ENCODE measurements at places on chromosomes 12 and 14.
A peak's percentile ranks its signal among the peaks of the same experiment; 100 is the strongest.

- DNase-seq, result peak; percentile 6
Observed at GRCh38 chr14:44108601-44109000, 398.5 kb downstream of the FSCB start.

GRCh38 chr12:45671254-45671653, 58.3 kb upstream of the ARID2 start:
- peak; percentile 67 for DNase-seq

DNA sequence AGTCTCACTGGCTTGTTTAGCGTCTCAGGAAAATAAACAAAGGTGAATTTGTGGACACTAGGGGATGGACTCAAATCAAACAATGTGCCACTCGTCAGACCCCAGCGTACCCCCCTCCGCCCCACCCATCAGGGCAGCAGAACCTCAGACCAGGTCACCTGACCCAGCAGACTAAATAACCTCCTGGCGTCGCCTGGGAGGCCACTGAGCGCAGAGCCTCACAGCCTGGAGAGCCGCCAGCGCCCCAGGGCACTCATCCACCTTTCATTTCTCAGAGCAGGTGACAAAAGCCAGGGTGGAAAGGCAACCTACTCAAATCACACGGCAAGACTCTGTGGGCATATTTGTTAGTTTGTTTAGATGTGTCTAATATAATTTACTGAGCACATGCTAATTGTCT, 100.9 kb downstream of the DICER1 start:
- no peak for DNase-seq

- DNase-seq, result no peak
Observed at GRCh38 chr14:36047912-36048311, 128.6 kb downstream of the PTCSC3 start.

DNA sequence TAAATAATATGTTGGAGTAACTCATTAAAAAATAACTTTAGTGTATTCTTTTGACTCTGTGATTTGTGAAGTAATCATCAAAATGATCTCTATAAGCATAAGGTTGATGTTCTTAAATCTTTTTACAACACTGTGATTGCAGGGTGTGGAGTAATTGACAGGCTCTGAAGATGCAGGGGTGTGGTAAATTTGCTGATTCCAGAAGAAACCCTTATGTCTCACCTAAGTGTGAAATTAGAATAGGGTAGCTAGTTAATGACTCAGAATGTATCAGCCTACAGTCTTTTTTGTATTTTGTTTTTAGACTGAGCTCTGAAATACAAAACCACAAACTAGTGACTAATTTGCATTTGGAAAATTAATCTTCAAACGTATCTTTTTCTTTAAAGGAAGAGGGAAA, 5.9 kb downstream of the PRPF39 start:
- DNase-seq, result peak; percentile 57

- DNase-seq, result no peak
Observed at GRCh38 chr14:100593751-100594624, 6.8 kb upstream of the BEGAIN start.

- DNase-seq, result peak; percentile 64
Observed at GRCh38 chr14:24332268-24332993, 2.4 kb downstream of the ADCY4 start.

GRCh38 chr12:57929092-57929830, 12.1 kb upstream of the ATP23 start:
- peak; percentile 56 for DNase-seq

GRCh38 chr14:68482772-68483395, 310.0 kb downstream of the ZFP36L1 start:
- no peak for DNase-seq

DNA sequence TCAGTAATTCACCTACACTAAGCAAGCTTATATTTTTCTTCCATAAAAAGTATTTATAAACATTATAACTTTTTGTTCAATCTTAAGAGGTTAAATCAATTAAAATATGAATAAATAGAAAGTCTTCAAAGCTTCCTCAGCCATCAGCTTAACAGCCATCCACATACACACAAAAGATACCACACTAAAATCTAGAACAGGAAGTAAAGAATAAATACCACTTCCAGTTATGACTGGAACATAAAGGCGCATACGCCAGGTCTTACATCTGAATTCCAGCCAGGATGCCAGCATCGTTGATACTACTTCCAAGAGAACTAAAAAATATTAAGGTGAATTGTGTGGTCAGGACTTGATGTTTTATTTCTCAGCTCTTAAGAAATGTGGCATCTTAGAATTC, 17.0 kb downstream of the SIX1 start:
- no peak for DNase-seq

DNA sequence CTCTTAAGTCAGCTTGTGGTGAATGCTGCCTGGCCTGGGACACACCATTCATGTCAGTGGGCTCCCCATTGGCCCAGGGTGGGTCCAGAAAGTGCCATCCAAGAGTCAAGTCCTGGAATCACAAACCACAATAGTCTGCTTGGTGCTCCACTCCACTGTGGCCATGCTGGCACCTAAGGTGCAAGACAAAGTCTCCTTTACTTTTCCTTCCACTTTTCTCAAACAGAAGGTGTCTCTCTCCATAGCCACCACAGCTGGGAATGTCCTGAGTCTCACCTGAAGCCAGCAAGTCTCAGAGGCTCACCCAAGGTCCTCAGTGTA, 9.0 kb downstream of the RDH16 start:
- no peak for DNase-seq

DNA sequence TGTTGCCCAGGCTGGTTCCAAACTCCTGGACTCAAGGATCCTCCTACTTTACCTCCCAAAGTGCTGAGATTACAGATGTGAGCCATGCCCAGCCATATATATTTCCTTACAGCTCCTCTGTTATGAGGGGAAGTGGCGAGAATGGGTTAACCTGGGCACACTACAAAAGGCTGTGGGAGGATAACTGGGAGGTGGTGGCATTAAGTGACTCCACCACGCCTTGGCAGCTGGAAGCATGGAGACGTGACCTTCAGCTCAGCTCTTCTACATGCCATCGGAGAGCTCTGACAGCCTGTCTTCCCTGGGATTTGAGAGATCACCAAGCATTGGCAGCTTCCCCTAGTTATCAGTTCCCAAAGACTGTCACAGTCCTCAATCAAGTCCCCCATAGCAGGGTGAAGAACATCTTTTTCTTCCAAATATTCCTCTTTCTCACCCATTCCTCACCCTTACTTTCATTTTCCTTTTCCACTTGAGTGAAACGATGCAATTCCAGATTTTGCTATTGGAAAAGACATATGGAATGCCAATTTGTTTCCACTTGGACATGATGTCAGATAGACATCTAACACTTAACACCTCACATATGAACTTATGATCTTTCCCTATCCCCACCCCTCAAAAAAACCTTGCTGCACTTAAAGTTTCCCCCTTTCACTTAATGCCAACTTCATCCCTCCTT, 48.5 kb downstream of the PHLDA1 start:
- peak; percentile 28 for DNase-seq

DNA sequence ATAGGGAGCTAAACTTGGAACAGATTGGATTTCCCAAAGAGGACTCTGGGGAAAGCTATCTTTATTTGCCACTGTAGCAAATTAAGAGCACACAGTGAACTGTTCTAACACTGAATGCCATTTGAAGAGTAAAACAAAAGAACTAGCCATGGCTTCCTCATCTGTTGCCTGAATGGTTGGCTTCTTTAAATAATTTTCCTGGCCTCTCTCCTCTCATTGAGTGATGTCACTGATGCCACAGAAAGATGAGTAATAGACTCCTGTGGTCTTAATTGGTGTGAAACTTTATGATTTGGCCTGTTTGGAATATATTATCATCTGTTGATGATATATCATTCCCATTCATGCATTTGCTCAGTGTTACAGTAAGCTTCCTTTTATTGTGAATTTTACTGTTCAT, 42.5 kb downstream of the WDR20 start:
- DNase-seq, result peak; percentile 40

- peak; percentile 80 for DNase-seq
Observed at GRCh38 chr12:78403136-78403535, 461.4 kb upstream of the SYT1 start.

DNA sequence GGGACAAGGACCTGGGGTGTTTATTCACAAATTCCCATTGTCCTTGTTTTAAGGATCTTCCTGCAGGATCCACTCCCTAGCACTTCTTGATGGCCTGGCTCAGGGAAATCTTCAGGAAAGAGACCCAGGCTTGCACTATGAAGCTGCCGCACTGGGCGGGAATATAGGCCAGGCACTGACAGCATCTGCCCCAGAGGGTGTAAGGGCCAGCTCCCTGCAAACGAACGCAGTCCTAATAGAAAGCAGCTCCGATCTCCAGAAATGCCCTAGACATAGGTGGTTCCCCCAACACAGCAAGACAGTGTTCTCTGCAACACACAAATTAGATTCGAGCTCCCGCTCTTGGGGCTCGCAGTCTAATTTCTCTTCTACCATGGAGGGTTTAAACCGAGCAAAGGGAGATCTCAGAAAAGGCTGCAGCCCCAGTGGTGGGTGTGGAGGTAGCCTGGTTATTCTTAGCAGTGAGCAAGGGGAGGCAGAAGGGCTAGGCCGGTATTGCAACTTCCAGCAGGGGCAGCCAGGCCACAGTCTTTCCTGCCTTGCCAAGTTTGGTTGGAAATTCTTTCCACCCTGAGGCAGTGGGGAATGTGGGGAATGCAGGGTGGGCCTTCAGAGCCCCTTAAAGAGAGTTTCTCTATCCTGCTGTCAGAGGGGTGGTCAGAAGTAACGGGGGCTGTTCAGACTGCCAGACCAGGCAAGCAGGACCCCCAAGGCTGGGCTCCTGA, 16.1 kb upstream of the WSCD2 start:
- no peak for DNase-seq

DNA sequence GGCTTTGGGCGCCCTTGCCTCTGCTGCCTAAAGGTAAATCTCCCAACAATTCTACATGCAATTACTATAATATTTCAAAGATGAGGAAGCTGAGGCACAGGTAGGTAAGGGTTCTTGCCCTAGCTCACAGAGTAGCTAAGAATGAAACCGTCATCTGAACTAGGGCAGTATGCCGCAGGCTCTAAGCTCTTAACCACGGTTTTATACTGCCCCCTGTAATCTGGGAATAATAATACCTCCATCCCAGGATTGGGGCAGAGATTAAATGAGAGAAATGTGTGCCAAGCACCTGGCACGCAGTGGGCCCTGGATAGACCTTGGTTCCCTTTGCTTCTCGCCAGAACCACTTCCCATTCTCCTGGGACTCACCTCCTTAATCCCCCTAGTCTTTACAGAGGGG, 1.5 kb upstream of the HRK start:
- DNase-seq, result peak; percentile 77

GRCh38 chr14:70357985-70358384, 1.5 kb downstream of the COX16 start:
- DNase-seq, result no peak

GRCh38 chr12:97681612-97682504, 219.3 kb downstream of the RMST start:
- no peak for DNase-seq

DNA sequence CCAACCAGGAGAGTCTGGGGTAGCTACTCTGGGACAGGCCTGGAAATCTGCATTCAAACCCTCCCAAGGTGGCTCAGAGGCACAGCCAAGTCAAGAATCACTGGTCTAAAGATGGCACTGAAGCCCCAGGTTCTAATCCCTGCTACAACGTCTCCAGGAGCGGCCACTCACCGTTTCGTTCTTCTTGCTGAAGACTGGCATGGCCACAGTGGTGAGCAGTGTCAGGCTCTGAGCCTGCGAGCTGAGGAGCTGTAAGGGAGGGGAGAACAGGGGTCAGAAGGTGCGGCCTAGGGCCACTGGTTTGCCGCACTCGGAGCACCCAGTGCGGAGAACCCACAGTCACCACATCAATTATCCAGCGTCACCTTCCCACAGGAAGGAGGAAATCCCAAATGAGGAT, 38.8 kb downstream of the CACNA2D4 start:
- no peak for DNase-seq

DNA sequence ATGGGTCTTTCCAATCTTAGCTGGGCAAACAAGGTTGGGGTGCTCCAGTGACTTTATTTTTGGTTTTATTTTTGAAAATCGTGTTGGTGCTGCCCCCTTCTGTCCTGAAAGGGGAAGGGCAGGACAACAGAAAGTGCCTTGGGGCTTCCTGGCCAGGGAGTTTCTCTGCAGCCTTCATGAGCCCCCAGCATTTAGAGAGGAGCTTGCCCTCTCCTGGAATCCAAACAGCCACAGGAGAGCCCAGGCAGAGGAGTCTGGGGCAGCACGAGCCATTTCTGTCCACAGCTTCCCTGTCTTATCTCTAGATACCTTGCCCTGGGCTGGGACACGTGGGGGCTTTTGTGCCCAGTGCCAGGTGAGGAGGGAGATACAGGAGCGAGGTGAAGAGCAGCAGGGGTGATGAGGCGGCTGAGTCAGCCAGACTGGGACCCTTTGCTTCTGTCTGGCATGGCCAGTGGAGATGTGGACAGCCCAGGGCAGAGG, 4.4 kb upstream of the C1RL start:
- peak; percentile 72 for DNase-seq

GRCh38 chr14:50800032-50800431, 30.9 kb downstream of the NIN start:
- DNase-seq, result no peak

- DNase-seq, result peak; percentile 45
Observed at GRCh38 chr12:56522411-56523193, 982 bp downstream of the RBMS2 start.

DNA sequence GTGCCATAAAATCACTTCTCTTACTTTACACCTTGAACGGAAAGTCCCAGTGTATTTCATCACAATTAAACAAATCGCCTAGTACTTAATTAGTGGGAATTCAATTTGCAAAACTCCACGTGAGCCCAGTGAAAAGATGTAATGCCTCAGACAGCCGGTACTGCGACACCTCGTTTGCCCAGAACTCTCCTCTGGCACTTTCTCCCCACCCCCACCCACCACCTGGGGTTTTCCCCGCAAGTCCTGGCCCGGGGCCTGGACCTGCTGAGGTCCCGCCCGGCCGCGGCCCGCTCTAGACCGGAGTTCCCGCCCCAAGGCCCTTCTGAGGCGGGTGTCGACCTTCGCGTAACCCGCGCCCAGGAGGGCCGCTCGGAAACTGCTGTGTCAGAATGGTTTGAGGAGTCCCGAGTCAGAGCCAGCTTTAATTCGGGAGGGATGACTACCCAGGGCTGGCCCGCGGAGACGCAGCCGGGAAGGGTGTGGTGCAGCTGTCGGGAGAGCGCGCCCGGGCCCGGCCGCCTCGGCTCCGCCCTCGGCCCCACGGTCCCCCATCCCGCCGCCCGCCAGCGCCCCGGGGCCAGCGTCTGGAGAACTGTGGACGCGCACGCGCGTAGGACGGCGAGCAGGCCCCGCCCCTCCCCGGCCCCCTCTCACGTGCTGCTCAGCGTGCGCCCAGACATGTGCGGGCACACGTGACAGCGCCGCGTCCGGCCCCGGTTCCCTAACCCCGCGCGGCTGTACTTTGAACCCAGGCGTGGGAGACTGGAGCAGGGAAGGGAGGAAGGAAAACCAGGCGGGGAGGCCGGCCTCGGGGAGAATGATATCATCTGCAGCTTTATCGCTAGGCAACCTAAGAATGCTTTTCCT, 10.8 kb downstream of the BHLHE41 start:
- DNase-seq, result peak; percentile 91

GRCh38 chr14:63478437-63478852, 64.7 kb downstream of the PPP2R5E start:
- DNase-seq, result no peak
